RWPE1 (cell line): ENCODE measurements at places on chromosomes 12 and 14.

- DNase-seq = no peak
These were observed 2.2 kb upstream of the RPS6KA5 start for GRCh38 chr14:91062600-91062999.

DNA sequence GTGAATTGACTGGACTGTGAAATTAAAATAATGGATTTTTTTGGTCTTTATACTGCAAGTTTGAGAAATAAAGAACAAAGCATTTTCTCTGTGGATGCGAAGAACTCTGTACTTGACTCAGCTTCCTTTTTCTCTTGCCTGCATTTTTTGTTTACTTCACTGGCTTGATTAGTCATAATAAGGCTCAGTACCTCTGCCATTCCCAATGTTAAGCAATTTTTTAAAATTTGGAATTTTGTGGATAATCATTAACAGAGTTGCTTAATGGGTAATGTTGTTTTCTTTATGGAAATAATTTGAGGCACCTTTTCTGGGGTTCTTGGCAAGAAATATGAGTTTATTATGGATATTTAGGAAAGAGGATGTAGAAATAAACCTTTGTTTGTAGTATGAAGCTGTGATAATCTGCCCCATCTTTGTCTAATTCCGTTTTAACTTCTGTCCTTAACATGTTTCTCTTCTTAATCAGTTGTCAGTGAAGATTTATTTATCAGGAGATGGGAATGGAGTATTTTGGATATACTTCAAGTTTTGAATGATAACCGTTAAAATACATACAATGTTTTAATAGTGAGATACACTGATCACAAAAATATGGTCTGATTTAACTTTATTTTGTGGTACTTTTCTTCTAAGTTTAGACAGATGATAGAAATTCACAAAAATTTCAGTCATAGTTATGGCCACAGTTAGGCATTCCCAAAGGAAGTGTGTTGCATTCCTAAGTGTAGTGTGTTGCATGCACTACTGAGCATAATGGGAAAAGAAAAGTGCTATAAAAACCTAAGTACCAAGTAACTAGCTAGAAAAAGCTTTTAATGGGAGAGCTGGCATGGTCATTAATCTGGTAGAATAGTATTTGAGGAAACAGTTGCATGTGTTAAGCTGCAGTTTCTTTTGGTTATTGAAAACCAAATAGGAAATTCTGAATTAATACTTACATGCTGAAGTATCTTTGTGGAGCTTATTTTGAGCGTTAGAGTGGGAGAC lies 27.7 kb downstream of the WNK1 start:
- DNase-seq = peak; percentile 28

DNA sequence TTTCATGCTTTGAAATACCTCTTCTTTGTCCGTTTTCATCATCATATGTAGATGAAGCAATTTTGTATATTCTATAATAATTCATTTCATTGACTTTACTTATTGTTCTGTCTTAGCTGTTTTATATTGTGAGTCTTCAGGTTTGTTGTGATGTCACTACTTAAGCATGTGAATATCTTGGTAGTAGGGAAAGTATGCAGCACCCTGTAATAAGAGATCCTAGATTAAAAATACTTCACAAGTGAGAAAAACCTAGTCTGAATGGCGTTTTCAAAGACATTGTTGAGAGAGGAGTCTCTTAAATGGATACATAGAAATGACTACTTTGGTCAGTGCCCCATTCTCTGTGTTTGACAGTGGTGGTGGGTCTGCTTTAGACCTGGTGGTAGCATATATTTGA lies 61.4 kb downstream of the SLC16A7 start:
- no peak for DNase-seq

DNA sequence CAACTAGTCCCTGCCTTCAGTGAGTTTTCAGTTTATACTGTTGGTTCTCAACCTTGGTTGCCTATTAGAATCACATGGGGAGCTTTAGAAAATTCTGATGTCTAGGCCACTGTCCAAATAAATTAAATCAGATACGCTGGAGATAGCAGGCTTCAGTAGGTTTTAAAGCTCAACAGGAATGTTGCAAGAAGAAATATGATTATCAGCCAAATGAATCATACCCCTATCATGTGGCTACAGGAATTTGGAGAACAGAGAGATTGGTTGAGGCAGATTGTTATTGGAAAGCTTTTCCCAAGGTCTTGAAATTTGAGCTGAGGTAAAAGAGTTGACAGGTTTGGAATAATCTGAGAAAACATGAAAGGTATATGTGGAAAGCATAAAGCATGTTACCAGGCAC lies 125.3 kb downstream of the WIF1 start:
- peak; percentile 65 for DNase-seq

DNA sequence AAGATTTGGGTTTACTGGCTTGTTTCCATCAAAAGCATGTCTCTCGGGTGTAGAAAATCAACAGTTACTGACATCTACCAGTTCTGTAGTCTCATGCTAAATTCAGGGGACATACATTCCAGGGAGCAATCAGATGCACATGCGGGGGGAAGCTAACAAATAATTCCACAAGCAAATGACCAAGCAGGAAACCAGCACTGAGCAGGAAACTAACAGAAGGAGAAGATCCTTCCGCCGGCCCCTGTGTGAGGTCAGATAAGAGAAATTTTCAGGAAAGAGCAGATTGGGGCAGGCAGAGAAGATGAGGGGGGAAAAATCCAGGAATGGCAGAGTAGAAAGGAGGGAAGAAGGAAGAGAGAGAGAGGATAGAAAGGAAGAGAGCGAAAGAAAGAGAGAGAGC lies 127.6 kb upstream of the TMCC3 start:
- no peak for DNase-seq

DNA sequence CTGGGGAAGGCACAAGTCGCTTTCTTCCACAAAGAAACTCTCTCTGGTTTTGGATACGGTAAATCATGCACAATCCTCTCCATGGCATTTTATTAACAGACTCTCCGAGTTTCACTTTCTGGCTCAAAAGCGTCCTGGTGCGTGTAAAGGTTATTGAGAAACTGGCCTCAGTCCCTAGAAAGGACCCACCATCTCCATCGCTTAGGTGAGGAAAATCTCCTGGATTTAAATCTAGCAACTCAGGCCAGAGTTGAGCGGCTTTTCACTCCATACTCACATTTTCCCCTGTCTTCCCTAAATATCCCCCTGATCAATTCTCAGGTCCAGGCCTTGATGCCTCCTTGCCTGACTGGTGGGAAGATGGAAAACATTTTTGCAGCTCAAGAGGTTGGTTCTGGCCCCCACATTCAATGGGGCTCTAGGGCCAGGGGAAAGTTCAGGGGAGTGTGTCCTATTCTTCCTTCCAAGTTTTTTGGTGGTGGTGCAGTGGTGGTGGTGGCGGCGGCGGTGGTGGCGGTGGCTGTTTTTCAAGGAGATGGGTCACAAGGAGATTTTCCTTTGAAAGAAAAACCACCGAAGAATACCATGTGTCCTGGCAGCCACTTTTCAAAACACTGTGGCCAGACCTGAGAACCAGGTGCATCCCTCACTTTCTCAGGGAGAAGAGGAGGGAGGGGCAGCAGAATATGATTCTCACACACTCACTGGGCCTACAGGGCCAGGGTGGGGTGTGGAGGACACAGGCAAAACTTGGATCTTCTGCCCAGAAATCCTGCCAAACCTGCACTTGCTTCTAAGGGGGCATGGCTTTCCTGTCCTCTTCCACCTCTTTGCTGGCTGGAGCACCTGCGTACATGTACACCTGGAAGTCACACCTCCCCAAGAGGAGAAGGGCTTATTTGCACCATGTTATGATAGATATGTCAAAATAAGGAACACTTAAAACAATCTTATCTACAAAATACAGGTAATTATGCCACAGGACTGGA lies 46.7 kb upstream of the PNMA1 start:
- DNase-seq = no peak

DNA sequence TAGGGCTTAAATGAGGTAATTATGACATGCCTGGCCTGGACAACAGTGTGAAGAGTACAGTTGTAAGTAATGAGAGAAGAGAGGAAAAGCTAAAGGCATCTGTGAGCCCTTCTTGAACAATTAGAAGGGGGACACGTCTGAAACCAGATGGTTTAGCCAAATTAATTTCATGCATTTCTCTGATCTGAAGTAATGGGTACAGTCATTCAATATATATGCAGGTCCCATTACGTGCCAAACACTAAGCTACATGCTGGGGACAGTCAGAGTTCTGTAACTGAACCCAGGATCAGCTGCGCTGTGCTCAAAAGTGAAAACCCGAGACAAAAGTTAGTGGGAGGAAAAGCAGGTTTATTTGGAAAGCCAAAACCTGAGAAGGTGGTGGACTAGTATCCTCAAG lies 207.2 kb upstream of the TMTC1 start:
- DNase-seq = no peak

DNA sequence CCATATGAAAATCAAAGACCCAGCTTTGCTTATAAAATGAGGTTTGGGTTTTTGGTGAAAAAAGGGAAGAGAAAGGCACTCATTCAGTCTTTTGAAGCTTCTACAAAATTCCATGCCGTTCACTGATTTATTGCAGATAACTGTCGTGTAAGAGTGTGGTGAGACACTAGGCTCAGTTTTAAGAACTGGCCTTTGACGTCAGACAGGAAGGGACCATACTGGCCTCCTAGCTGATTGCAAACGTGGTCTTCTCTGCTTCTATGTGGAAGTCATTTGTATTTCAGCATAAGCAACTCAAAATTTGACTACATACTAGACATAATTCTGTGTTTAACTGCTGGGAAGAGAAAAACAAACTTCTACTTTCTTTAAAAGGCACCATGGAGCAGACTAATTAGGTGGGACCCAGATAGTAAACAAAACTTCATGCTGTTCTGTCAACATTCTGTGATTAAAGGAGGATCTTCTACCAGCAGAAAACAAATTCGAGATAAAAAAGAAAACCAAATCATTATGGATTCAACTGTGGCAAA lies 168.7 kb downstream of the TTC7B start:
- no peak for DNase-seq

DNA sequence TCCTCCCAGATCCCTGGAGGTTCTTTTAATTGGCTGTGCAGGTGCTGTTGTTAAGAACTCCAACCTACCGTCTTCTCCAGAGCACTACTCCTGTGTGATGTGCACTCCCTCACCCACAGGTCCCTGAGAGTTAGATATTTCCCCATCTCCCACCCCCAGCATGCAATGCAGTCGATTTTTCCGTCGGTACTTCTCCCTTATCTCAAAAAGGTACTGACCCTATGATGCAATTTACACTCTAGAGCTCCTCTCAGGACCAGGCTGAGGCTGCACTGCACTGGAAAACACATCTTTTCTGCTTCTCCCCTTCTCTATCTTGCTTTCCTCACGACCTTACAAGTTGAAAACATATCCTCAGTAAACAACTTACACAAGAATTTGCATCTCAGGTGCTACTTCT lies 312.4 kb upstream of the TBX3 start:
- no peak for DNase-seq

DNA sequence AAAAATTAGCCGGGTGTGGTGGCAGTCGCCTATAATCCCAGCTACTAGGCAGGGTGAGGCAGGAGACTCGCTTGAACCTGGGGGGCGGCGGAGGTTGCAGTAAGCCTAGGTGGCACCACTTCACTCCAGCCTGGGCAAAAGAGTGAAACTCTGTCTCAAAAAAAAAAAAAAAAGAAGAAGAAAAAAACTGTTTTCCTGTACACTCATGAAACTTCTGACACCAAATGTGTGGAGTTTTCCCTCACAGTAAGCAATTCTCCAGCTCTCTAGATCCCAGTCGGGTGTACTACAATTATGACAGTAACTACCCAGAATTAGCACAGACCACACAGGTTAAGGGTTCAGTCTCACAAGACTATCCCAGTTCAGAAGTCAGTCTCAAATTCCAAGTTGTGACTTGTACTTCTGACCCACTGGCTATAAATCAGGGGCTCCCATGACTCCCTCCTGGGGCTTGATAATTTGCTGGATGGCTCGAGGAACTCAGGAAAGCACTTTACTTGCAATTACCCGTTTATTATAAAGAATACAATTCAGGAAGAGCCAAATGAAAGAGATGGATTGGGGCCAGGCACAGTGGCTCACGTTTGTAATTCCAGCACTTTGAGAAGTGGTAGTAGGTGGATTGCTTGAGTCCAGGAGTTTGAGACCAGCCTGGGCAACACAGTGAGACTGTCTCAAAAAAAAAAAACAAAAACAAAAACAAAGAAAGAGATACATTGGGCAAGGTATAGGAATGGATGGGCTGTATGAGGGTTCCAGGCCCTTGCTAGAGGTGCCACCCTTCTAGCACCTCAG lies 12.4 kb upstream of the ARF6 start:
- no peak for DNase-seq

DNA sequence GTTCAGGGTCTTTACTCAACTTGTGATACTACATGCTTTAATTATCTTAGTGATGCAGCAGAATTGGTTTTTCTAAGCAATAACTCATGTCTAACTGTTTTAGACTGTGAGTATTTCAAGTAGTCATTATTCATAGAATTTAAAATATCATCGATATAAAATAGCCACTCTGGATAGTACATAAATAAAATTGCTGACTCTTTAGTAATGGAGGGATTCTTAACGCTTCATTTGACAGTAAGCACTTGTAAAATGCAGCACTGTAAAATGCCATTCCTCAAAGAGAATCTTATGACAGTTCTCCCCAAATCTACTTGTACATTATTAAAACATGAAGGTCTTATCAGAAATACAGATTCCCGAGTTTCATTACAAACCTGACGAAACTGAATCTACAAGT lies 262.8 kb upstream of the LRFN5 start:
- no peak for DNase-seq

DNA sequence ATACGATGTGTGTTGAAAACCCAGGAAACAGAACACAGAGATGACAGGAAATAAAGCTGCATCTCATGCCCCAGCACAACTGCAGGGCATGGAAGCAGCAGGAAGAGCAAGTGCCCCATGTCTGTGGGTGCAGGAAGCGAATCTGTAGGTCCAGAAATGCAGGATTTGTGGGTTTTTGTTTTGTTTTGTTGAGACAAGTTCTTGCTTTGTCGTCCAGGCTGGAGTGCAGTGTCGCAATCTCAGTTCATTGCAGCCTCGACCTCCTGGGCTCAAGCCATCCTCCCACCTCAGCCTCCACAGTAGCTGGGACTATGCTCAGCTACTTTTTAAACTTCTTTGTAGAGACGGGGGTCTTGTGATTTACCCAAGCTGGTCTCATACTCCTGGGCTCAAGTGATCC lies 6.2 kb upstream of the RPS6KL1 start:
- DNase-seq = no peak

GRCh38 chr14:102999227-102999895 lies 58.0 kb downstream of the CDC42BPB start:
- DNase-seq = no peak
